Spinal cord (tissue), 10 donors: ENCODE measurements at places on chromosomes 5 and 9. TPM values are rescaled to one million over a fixed set of nuclear protein-coding genes. Genes with fewer than 3 reads are reported as not detected.

GRCh38 chr5:158737536-158738027 lies 362.1 kb downstream of the EBF1 start:
- no peak for DNase-seq

DNA sequence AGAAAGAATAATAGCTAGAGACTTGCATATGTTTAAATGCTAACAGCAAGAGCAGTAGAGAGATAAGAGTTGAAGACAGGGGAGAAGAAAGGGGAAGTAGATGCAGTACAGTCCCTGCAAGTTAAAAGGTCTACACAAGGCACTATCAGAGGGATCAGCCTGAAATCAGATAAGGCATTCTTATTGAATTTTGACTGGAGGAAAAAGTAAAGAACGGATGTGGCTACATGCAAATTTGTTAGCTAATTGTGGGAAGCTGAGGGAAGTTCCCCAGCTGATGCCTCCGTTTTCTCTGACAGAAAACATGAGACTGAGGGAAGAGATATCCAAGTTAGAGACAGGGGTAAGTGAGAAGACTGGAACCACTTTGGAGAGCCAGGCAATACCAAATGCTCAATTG lies 12.9 kb upstream of the RHOBTB3 start:
- DNase-seq: no peak

PDLIM4 gene
- 28.1 TPM for total RNA-seq

PCDHA11 gene
- total RNA-seq: 10.8 TPM
